ENCODE measurements at places on chromosomes 1 and 21.

DNA sequence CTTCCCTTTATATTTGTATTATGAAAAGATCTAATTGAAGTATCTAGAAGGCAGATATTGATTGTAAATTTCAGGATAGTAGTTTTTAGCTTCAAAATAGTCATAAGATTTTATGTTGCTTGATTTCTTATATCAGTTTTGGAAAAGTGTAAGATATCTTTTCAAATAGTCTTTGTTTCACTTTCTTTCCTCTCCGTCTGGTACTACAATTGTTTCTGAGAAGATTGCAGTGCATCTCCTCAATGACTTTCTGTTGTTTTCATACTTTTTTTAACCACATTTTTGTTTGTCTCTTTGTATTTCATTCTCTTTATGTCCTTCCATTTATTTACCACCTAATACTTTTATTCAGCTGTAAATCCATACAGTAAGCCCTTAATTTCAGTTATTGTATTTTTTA lies 964.6 kb upstream of the B3GALT2 start:
- DNase-seq: no peak

- DNase-seq: no peak
Observed at GRCh38 chr1:27487966-27488884, 1.7 kb downstream of the WASF2 start.

GRCh38 chr1:153387001-153387400 lies 3.9 kb downstream of the S100A8 start:
- no peak for DNase-seq

DNA sequence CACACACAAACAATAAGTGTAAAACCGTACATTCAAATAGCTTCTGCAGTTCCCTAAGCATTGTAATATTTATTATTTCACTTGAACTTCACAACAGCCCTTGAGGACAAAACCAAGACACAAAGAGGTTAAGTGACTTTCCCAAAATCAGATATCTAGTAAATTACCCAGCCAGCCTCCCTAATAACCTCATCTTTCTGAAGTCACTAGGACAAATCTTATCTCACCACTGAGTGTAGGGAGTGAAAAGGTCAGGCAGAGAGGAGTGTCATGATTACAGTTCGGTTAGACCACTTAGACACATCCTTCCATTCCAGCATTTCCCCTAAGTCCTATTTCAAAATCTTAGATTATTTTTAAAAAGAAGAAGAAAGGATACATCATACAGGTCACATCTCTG lies 377.3 kb upstream of the NFIA start:
- DNase-seq: no peak

DNA sequence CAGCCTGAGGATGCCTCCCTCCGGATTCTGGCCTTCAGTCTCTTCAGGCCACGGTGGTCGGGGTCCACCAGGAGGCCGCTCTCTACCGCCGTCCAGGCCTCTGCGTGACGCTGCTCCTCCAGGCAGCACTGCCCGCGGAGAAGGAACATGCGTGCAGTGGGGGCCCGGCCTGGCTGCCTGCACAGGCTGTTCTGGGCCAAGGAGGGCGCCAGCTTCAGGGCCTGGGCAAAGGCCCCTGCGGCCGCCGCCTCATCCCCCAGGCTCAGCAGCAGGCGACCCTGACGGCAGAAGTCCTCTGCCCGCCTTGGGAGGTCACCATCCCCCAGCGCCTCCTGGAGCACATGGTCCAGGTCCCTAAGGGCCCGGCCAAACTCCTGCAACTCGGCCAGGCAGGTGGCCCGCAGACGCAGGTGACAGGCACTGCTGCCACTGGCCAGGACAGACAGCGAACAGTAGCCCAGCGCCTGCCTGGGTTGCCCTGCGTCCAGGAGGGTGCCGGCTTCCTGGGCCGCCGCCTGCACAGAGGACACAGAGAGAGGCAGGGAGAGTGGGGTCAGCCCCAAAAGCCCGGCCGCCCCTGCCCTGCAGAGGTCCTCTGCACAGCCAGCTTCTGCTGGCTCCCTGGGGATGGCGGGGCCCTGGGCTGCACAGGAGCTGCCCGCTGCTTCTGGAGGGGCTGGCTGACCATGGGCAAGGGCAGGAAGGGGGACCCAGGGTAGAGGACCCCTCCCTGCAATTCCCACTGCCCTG lies 8.7 kb upstream of the MMEL1 start:
- DNase-seq: no peak

DNA sequence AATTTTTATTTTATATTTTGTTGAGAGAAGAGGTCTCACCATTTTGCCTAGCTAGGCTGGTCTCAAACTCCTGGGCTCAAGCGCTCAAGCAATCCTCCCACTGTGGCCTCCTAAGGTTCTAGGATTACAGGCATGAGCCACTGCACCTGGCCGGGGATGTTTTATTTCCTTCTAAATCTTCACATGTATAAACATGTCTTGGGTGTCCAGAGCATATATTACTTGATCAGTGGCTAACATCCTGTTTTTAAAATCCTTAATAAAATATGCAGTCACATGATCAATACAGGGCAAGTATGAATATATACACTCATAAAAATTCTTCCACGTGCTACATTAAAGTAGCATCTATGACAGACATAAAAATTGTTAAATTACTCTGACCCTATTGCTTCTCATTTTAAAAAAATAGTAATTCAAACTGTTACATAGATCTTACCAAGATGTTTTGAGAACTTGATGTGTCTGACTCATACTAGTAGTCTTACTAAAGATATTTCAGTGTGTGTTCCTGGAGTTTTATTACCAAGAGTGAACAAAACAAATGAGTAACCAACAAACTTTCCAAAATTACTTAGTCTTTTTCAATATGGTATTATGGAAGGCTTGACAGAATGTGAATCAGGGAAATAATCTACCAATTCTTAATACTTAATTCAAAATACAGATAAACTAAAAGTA lies 222.5 kb downstream of the SLC45A1 start:
- no peak for DNase-seq

- DNase-seq: no peak
Observed at GRCh38 chr1:65206836-65207235, 58.8 kb downstream of the AK4 start.

DNA sequence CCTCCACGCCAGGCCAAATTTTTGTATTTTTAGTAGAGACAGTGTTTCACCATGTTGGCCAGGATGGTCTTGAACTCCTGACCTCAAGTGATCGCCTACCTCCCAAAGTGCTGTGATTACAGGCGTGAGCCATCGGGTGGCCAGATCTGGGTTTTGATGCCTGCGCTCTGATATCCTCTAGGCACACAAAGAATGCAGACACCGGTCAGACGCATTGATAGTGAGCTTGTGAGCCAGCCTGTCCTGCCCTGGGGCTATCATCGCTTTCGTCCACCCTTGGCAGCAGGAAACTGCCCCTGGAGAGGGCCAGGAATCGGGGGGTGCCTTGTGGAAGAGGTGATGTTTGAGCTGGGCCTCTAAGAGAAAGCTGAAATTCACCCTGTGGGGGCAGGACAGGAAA lies 4.0 kb downstream of the FBLIM1 start:
- DNase-seq: no peak

- no peak for DNase-seq
Observed at GRCh38 chr1:95437011-95437410, 203.0 kb downstream of the RWDD3 start.

GRCh38 chr1:28885472-28885877 lies 28.9 kb upstream of the EPB41 start:
- no peak for DNase-seq

DNA sequence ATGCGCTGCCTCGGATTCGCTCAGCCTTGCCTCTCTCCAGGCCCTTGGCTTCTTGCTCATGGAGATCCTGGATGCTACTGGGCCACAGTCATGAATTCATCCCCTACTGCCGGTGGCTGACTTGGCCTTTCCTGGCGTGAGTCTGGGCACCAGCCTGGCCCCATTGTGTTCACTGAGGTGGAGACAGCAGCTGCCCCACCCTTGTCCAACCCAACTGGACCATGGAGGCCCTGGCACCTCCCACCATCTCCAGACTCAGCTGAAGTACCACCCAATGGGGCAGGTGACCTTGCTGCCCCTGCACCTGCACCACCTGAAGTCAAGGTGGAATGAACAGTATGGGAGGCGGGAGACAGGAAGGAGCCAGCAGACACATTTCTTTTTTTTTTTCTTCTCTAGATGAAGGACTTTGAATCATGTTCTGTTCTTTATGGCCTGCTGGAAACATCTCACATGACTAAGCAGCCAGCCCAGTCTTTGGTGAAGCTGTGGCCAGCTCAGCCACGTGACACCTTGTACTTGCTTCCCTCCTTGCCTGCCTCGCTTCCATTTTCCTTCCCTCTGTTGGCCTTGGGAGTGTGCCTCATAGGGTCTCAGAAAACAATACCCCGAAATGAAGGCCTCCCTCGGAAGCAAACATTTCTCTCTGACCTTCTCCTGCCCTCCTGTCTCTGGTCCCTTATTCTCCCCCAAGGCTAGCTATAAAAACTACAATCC lies 3.8 kb upstream of the SLC30A2 start:
- no peak for DNase-seq

- DNase-seq: no peak
Observed at GRCh38 chr1:179969962-179970361, 15.4 kb downstream of the CEP350 start.

DNA sequence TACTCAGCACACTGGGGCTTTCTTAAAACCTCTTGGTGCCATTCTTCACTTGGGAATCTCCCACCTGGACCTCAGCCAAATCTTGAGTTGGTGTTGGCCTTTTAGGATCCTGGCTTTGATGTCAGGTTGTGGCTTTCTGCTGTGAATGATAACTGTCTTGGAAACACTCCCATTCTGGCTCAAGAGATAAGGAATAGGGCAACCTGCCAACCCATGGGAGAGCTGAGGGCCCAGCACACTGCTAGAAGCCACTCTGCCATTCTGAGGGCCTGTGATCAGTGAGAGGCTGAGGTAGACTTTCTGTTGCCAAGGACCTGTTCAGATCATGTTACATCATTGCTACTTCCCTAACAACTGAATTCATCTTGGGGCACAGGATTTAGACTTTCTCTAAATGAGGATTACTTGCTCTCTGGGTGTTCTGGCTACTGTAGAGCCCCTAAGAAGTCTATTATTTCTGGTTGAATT lies 45.8 kb downstream of the TTC39A start:
- DNase-seq: no peak

- DNase-seq: no peak
Observed at GRCh38 chr1:245062741-245063305, 92.0 kb upstream of the KIF26B start.

DNA sequence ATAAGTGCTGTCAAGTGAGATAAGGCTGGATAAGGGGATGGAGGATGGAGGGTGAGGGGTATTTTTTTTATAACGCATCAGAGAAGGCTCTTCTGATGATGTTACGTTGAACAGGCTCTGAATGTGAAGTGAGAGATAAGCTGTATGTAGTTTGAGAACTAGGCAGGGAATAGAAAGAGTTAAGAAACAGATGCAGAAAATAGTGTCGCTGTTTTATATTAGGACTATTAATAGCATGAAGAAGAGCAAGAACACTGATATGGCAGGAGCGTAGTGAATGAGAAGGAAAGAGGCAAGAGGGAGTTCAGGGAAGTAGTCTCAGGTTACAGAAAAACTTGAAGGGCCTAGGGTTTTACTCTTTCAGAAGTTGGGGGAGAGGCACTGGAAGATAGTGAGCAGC lies 59.8 kb downstream of the GPR88 start:
- DNase-seq: no peak

DNA sequence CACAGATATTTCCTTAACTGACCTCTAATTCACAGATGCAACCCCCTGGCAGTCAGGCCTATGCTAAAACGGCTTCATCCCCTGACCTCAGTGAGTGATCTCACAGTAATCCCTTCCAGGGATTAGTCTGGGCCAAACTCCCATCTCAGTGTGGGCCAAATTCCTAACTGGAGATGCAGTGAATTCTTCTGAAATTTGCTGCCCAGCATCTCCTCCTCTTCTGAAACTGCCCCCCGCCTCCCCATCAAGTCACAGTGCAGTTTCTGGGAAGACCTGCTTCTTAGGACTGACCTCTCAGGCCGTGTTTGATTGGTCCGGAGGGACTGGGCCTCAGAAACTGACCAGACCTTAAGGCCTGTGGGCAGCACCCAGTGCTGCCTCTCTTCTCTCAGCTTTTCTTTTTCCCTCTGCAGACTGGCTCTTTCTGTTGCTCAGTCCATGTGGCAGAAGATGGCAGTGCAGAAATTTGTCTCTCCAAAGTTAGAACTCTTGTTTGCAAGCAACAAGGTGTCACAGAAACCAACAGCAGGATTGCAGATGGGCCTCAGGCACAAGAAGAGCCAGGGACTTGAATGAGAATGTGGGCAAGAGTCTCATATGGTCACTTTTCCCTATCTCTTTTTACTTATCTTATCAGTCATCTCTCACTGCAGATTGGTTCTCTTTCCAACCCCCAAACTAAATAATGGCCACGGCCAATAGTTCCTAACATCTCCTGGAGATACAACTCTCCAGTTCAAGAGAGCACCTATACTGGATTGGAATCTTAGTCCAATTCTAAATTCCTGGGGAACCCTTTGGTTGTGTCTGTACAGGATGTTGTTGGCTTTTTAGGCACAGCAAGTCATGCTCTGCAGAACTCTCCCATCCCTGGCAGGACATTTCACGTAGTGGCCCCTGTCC lies 95.5 kb upstream of the RALGPS2 start:
- DNase-seq: no peak

GRCh38 chr1:155241069-155241679 lies 14.1 kb downstream of the ENTREP3 start:
- peak; percentile 43 for DNase-seq

DNA sequence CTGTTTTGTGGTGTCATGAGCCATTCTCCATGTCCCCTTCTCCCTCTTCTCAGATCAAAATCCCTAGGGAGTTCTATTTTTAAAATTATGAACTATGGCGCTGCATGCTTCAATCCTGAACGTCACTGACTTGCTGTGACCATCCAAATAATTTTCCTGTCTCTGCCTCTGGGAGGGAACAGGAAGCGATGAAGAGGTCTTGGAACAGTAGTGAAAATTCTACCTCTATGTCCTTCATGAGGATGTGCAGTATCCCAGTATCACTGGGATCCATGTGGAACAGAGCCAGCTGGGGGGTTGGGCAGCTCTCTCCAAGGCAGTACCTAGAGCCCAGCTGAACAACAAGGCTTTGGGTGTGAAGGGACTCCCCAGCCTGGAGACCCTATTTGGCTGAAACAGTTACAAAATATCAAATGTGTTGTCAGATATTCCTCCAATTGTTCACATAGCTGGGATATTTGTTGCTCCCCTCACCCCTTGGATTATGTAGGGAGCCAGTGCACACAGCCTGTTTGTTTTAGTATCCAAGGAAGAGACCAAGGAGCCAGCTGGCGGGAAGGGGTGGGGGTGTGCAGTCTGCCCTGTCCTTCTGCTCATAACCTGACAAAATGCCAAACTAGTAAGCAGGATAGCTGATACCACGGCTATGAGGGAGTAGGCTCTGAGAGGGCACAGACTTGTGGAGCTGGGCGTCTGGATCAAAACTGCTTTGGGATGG lies 7.6 kb downstream of the DCLRE1B start:
- no peak for DNase-seq

All from activated T-helper 1 cell treated with Interleukin-2 at 50 U/mL for 16 hours (primary cell).